ENCODE measurements at places on chromosomes 3 and 15.

DNA sequence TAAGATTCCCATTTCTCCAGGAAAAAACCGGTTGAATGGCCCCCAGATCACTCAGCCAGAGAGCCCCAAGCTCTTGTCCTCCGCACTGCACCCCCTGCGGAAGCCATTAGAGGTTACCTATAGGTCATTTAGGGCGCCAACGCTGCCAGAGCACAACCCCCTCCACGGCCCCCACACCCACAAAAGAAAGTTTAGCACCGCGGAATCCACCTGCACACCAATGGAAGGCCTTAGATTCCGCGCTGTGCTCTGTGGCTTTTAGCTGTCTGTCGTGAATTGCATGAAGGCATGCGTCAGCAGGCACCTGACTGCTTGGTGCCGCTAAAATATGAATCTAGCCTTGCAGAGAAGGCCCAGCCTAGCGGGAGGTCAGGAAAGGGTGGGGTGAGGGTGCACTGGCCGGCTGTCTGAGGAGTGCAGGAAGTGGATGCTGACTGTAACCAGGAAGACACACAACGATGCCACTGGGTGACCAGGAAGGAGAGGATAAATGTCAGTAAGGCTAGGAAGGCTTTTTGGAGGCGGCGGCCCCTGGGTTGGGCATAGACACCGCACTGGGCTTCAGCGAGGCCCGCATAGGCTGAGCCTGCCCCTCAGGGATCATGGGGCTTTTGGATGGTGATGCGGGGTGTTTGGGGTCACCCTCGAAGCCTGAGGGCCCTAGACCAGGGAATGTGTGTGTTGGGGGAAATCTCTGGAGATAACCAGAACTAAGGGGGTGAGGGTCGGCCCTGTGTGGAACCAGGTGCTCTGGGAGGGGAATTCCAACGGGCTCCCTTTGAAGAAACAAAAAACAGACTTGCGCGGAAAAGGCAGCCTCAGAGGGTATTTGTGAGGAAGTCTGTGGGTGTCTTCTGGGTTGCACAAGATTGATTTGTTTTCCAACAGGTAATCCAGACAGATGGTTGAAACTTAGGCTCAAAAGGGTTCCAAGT is 976 bp upstream of the NUP210 start:
- DNase-seq, result no peak

- DNase-seq, result no peak
Measured at GRCh38 chr3:150538324-150539208, 7.7 kb downstream of the SERP1 start.

GRCh38 chr3:167989999-167990398 is 105.7 kb downstream of the GOLIM4 start:
- DNase-seq, result no peak

GRCh38 chr15:91182101-91182500 is 82.0 kb downstream of the SV2B start:
- no peak for DNase-seq

GRCh38 chr3:94532951-94533350 is 470.1 kb downstream of the NSUN3 start:
- no peak for DNase-seq

DNA sequence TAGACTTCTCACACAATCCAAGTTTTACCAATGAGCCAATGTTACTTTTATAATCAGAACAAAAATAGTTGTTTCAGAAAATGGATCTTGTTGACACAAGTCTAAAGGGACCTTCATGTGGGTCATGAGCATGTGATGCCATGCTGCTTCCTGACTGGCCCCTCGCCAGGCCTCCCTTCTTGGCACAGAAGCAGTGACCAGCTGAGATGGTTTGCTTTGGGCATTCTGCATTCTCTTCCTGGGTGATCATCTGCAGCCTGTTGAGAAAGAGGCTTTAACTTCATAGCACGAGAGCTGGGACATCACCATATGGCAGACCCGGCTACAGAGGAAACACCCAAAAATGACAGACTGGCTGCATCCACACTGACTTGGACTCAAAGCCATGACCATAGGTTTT is 45.7 kb downstream of the TGM4 start:
- DNase-seq, result no peak

- no peak for DNase-seq
Measured at GRCh38 chr3:99118381-99118780, 216.9 kb upstream of the DCBLD2 start.

DNA sequence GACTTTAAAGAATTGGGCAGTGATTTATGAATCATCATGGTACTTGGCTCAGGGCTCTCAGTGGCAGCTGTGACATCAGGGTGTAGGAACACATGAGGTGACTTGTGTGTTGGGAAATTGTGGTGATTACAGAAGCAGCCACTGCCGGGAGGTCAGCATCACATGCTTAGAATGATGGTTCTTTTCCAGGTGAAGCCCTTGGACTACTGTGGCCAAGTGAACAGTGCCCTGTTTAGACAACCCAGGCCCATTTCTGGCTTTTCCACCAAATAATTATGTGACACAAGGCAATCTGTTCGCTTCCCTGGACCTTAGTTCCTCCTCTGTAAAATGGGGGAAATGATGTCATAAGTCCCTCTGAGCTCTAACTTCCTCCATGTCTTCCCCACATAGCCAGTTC is 139.7 kb upstream of the ROPN1 start:
- DNase-seq, result no peak

- DNase-seq, result no peak
Measured at GRCh38 chr15:64263567-64263966, 92.4 kb downstream of the CSNK1G1 start.

DNA sequence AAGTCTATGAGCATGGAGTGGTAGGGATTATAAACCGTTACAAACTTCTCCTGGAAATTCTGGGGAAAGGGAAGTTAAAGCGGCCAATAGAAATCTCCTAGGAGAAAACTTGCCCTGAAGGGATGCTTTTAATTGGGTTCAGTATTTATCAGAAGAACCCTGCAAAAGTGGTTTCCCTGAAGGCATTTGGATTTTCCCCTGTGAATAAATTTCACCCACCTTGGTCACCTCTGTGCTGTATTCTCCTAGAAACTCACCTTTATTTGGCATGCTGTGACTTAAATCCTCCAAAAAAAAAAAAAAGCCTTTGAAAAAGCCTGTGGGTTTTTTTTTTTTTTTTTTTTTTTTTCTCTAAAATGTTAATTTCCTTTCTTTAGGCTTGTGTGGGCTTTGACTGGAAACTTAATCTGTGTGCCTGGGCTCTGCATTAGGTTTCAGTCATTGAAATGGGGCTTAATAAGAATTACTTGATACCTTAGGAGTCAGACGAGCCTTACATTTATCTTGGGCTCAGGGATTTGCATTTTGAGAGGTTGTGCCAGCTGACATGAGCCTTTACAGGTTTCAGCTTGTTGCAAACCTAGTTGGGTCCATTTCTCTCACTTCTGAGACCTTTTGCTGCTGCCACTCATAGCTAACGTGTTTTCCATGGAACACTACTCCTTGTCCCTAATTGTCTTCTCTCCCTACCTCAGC is 22.0 kb downstream of the TGFBR2 start:
- no peak for DNase-seq

DNA sequence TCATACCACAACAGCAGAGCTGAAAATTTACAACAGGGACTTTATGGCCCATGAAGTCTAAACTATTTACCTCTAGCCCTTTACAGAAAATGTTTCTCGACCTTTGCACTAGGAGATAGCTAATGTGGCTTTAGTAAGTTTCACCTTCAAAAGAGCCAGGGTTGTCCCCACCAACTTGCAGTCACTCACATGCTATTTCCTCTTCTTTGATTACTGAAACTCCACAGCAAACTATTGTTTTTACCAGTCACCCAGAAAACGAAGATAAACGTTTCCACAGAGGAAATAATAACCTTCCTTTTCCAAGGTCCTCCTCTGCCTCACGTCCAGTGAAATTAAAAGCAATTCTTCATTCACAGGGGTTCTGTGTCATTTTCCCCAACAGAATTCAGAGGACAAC is 48.2 kb downstream of the WWTR1 start:
- no peak for DNase-seq
